ENCODE measurements at places on chromosomes 2 and 18.

GRCh38 chr18:41004324-41004723, 950.7 kb upstream of the PIK3C3 start:
- no peak for DNase-seq

- DNase-seq: no peak
Observed at GRCh38 chr18:44548291-44549221, 132.1 kb upstream of the SETBP1 start.

DNA sequence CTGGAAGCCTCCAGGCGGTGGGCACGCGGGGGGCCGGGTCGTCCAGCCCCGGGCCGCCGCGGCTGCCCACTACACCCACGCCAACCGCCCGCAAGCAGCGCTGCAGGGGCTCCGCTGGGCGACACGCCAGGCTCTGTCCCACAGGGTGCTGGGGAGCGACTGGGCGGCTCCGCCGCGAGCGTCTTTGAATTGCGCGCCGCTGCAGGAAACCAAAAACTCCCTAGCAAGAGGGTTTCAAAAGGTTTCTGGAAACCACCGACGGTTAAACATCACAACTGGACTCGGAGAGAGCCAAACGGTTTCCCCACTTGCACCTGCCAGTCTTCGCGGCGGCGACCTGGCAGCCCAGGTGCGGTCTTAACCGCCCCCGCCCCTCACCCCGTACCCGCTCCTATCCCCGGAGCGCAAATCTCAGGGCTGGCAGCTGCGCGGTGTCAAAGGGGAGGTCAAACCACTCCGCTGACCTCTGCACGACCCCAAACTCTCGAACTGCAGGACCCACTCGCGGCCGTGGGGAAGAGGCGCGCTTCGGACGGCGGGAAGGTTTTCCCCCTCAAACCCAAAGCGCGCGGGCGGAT, 1.0 kb downstream of the CXCR4 start:
- peak; percentile 70 for DNase-seq

DNA sequence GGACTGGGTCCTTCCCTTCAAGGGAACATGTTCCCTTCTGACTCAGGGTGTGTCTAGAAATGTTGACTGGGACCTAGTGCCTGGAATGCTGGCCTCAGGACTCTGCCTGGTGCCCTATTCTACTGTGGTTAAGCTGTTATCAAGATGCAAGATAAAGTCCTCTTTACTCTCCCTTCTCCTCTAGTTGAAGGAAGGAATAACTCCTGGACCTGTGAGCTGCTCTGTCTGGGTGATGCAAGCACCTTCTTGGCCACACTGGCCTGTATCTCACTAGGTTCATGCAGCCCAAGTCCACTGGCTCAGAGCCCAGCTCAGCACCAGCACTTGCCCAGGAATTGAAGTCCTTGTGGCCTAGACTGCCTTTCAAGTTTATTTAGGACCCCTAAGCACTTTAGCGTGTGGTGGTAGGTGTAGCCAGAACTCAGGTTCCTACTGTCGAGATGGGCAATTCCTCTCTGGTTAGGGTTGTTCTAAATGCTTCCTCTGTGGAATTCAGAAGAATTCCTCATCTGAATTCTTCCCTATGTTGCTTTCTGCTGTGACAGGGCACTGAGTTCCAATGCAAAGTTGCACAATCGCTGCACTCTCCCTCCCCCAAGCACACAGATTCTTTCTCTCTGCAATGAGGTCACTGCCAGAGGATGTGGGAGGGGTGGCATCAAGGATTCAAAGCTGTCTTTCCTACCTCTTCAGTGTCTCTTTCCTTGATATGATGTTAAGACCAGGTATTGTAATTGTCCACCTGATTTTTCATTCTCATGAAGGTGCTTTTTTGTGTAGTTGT, 54.7 kb downstream of the VWC2L start:
- DNase-seq: no peak

GRCh38 chr2:146576339-146577111, 1268.3 kb upstream of the ACVR2A start:
- DNase-seq: no peak

- no peak for DNase-seq
Observed at GRCh38 chr2:224412141-224413015, 10.5 kb upstream of the FAM124B start.

DNA sequence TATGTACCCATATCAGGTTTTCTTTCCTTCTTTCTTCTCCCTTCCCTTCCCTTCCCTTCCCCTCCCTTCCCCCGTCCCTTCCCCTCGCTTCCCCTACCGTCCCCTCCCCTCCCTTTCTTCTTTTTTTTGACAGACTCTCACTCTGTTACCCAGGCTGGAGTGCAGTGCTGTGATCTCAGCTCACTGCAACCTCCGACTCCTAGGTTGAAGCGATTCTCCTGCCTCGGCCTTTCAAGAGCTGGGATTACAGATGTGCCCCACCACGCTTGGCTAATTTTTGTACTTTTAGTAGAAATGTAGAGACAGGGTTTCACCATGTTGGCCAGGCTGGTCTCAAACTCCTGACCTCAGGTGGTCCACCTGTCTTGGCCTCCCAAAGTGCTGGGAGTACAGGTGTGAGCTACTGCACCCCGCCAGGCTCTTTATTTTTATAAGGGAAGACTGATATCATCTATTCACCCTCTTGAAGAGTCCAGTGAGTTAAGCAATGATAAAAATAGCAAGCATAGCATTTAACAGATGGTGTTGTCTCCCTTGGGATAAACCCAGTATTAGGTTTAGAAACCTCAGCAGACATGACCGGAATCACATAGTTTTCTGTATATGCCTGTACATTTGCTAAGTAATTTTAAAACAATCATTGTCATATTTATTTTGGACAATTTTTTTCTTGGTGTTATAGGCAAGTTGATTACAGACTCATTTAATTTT, 888.4 kb downstream of the TRIB2 start:
- DNase-seq: no peak

GRCh38 chr2:170237572-170238120, 59.7 kb downstream of the MYO3B start:
- DNase-seq: no peak

GRCh38 chr2:233974530-233975071, 57.4 kb downstream of the TRPM8 start:
- peak; percentile 41 for DNase-seq

GRCh38 chr2:158049129-158049855, 52.4 kb upstream of the UPP2 start:
- DNase-seq: no peak

GRCh38 chr18:76553715-76554546, 58.9 kb upstream of the ZNF516 start:
- no peak for DNase-seq

DNA sequence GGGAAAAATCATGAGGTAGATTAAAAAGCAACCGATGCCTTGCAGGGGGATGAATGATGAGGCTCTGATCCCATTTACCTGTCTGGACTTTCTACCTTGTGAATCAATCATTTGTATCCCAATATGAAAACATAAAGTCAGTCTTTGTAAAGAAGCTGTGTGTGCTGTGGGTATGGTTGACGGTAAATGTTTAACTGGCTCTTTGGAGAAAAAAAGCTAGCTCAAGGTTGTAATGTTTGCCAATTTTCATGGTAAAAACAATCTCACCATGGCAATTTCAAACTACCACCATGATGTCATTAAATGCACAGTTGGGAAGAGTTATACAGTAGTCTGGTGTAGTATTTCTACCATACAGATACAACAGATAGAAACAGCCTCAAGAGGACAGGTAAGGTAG, 14.6 kb downstream of the TTR start:
- no peak for DNase-seq

DNA sequence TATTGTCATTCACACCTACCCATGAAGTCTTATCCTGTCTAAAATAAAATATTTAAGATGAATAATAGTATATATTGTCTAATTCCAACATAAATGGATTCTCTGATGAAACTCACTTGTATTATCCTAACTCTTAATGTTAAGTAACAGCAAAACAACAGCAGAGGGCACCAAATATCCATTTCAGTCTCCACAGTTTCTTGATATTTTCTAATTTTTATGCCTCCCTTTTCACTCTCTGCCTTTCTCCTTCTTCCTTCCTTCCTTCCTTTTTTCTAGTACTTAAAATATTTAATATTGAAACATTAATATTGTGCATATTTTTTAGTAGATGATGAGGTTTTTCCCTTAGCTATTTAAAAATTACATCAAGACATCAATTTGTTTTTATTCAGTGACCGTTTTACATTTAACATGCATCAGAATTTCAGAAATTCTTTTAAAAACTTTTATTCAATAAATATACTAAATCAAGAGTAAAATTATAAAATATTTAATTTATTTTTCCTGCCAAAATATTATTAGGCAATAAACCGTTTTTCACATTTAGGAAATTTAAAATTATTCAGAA, 97.6 kb downstream of the WDR7 start:
- no peak for DNase-seq

- DNase-seq: no peak
Observed at GRCh38 chr2:241863536-241863954, 4.9 kb upstream of the PDCD1 start.

DNA sequence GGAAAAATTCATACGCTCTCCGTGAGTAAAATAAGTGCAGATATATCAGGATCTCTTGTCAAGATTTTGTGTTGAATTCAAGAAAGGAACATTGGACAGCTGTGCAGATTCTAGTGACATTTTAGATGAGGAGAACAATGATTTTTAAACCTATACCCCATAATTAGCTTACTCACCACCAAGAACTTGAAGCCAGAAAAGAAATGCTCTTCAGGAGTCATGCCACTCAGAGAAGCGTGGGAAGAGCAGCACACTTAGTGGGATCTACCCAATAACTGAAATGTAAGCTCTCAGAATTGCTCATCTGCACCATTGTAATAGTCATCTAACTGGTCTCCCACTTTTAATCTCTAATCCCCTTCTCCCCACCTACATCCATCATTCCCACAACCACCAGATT, 9.2 kb upstream of the ERMN start:
- no peak for DNase-seq

GRCh38 chr2:188940171-188940570, 34.0 kb upstream of the COL3A1 start:
- no peak for DNase-seq

DNA sequence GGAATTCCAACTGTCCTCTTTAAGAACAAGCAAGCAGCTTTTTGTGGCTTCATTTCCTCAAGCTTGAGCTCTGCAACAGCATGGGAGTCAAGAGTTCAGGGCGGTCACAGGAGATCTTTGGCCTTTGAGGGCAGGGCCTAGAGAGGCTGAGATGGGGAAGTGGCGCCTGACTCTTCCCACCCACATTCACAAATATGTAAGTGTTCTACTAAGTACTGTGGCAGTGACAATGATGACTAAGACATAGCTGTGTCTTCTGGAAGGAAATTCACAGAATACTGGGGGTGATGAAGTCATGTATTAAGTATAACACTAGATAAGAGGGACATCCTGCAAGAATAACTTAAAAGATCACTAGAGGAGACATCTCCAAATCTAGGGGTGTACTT, 15.0 kb downstream of the RND3 start:
- DNase-seq: no peak

DNA sequence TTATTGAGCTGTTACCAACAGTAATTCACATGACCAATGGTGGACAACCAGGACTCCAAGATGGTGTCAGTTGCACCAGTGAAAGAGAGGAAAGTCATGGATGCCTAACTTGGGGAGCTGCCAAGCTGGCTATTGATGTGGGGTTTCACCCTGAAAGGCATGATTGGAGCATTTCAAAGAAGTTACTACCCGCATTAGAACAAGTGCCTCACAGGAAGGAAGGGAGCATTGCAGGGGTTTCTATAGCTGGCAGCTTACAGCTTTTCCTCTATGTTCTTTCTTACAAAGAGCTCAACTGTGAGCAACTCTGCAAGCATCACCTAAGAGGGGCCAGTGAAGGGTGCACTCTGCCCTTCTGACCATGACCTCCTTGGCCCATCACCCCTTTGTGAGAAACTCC, 93.1 kb downstream of the TNFRSF11A start:
- no peak for DNase-seq

DNA sequence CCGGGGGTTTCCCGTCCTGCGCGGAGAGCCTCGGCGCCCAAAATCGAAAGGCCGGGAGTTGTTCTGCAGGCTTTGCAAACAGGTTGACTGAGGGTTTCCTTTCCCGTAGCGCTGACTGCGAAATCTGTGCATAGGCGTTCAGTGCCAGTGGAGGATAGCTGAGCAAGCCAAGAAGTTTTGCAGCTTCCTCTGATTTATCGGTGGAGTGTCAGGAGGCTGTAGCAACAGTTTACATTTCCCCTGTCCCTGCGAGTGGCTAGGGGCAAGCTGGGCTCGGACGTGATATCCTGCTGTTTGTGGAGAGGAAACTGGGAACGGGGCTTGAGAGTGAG, 694 bp downstream of the THSD7B start:
- DNase-seq: no peak

DNA sequence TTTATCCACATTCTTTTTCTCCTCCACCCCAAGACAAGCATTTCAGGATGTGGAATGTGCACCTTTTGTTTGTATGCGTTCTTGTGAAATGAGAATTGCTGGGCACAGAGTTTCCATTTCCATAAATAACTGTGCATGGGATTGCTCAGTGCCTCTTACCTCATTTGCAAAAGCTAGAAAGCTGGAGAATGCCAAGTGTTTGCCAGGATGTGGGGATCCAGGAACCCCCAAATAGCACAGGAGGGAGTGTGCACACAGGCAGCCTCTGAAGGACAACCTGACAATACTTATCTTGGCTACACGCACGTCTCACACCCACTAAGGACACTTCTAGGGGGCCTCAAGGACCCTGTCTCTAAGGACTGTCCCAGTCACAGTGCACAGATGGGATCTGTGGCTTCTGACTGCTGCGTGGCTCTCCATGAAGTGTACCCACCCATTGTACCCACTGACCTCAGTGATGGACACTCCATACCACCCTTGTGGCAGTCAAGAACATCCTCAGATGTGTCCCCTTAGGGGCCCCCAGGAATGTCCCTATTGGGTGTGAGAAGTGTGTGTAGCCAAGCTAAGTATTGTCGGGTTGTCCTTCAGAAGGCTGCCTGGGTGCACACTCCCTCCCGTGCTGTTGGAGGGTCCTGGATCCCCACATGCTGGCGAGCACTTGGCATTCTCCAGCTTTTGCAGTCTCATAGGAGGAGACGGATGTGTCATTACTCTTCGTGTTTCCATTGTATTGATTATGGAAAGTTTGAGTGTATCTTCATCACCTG, 38.4 kb downstream of the CAPN13 start:
- DNase-seq: no peak

DNA sequence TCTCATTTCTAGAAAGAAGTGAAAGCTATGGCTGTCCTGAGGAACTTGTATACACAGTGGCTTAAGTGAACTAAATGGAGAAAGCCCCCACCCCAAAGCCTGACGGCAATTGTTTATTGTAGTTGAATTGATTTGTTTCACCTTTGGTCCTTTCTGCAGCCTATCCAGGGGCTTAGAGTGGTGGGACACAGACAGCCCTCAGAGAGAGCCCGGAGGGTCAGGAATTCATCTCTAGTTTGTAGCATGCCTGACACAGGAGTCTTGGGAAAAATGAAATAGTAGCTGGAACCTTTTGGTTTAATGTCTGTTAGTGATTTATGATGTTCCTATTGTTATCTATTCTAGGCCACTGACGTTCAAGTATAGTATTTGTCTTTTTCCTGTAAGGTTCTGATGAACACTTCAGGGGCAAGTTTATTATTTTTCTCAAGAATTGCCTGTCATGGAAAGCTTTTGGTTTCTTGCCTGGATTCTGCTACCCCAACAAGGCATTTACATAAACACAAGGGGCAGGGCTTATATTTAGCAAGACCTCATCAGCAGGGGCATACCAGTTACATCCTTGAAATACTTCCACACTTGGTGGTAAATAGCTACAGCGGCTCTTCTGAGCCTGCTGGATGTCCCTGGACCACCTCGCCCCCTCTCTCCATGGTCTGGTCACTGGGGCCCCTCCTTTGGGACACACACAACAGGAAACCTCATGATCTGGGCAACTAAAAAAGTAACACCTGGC, 44.4 kb downstream of the KCNE4 start:
- no peak for DNase-seq

- no peak for DNase-seq
Observed at GRCh38 chr2:20175931-20176330, 49.0 kb downstream of the SDC1 start.

- no peak for DNase-seq
Observed at GRCh38 chr2:122831649-122832048, 1076.2 kb downstream of the TSN start.
